CD4-positive, alpha-beta T cell (primary cell): ENCODE measurements at places on chromosomes 5 and 9. TPM values are rescaled to one million over a fixed set of nuclear protein-coding genes. Genes with fewer than 3 reads are reported as not detected.

The PCDHB12 gene
- total RNA-seq: not detected

The CCDC183 gene
- total RNA-seq: 3.0 TPM

The SPTAN1 gene
- total RNA-seq: 386 TPM

The PCDHB2 gene
- not detected for total RNA-seq

- no peak for DNase-seq
Measured at GRCh38 chr9:125494653-125494915, 212.4 kb downstream of the MAPKAP1 start.

GRCh38 chr5:154858972-154859871, 795 bp downstream of the CNOT8 start:
- no peak for DNase-seq

DNA sequence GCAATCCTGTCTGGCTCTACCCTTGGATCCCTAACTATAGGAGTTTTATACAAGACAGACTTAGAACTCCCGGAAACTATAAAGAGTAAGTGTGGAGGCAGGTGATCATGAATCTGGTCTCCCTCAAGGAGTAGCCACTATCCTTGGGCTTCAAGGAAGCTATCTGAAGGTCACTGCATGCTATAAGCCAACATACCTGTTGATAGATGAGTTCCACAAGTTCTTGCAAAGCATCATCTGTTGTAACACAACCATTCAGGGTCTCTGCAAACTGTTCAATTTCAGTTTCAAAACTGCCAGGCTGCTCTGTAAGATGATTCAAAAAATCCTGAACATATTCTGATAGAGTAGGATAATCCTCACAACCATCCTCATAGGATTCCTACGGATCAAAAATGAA, 9.3 kb downstream of the PAIP1 start:
- no peak for DNase-seq

GRCh38 chr9:27460226-27461023, 63.7 kb upstream of the IFNK start:
- DNase-seq: no peak

DNA sequence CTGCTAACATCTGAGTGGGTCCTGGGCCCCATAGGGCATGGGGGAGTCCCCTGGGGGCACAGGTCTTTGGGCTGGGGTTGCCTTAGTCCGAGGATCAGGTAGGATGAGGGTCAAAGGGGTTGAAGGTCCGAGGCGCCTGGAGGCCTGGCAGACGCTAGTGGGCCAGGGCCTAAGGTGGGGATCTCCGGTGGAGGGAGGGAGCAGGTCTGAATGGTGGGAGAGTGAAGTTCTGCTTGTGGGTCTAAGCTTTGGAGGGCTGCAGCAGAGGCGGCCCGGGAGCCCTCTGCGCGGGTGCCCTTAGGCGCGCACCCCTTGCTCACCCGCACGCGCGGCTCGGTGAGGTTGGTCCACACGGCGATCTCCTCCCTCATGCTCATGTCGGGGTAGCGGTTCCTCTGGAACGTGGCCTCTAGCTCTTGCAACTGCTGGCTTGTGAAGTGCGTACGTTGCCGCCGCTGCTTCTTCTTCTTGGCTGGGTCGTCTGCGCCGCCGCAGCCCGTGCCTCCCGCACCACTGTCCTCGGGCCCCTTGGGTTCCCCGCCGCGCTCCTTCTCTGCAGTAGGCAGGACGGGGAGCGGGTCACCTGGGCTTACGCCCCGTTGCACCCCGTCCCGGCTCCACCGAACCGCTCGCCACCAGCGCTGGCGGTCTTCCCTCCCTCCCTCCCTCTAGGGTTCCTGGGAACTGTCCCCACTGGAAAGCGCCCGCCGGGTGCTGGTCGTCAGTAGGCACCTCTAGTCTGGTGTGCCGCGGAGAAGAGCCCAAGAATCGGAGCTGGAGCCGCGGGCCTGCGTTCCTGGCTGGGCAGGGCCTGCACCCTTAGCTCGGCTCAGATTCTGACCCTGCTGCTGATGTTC, 2.8 kb downstream of the PITX1 start:
- DNase-seq: no peak
